Pulmonary artery endothelial cell (primary cell): ENCODE measurements at places on chromosomes 5 and 9. TPM values are rescaled to one million over a fixed set of nuclear protein-coding genes. Genes with fewer than 3 reads are reported as not detected.

ADAMTS2 gene
- total RNA-seq, result 0.04 TPM in 1 of 2 replicates, not detected in the other

GRCh38 chr9:83628540-83628939, 5.6 kb downstream of the IDNK start:
- no peak for DNase-seq

DNA sequence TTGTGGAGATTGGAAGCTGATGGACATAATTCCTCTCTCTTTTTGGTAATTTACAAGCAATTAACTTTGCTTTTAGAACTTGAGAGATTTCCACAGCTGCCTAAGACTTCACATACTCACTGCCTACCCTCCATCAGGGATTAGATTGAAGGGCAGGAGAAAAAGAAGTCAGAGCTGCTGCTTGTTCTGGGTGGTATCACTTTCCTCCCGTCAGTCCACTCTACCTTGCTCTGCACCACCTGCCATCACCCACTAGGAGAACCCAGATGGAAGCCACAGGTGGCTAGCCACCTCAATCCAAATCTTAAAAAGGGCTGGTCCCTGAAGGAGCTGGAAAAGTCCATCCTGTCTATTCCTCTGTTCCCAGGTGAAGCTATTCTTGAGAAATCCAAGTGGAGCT, 10.5 kb downstream of the IRF1 start:
- no peak for DNase-seq

PCDHGC5 gene
- total RNA-seq, result 0.33 and 0.53 TPM in 2 replicates

GRCh38 chr5:14143841-14144585, 871 bp downstream of the TRIO start:
- no peak for DNase-seq

SLCO4C1 gene
- total RNA-seq, result not detected in 2 replicates

GRCh38 chr5:154860123-154860522, 1.7 kb downstream of the CNOT8 start:
- DNase-seq, result no peak

GRCh38 chr5:148825716-148826052, 727 bp upstream of the ADRB2 start:
- no peak for DNase-seq

- no peak for DNase-seq
Measured at GRCh38 chr9:28289746-28290145, 716.5 kb upstream of the C9orf72 start.

NTNG2 gene
- total RNA-seq, result 0.20 and 0.92 TPM in 2 replicates

KLHL3 gene
- 14.9 and 20.0 TPM in 2 replicates for total RNA-seq

- DNase-seq, result no peak
Measured at GRCh38 chr5:139854029-139854605, 58.5 kb downstream of the PSD2 start.

KCNV2 gene
- not detected in 2 replicates for total RNA-seq

- peak; percentile 85 for DNase-seq
Measured at GRCh38 chr5:37738057-37738691, 101.7 kb downstream of the GDNF start.

CDX1 gene
- total RNA-seq, result not detected in 2 replicates

DNA sequence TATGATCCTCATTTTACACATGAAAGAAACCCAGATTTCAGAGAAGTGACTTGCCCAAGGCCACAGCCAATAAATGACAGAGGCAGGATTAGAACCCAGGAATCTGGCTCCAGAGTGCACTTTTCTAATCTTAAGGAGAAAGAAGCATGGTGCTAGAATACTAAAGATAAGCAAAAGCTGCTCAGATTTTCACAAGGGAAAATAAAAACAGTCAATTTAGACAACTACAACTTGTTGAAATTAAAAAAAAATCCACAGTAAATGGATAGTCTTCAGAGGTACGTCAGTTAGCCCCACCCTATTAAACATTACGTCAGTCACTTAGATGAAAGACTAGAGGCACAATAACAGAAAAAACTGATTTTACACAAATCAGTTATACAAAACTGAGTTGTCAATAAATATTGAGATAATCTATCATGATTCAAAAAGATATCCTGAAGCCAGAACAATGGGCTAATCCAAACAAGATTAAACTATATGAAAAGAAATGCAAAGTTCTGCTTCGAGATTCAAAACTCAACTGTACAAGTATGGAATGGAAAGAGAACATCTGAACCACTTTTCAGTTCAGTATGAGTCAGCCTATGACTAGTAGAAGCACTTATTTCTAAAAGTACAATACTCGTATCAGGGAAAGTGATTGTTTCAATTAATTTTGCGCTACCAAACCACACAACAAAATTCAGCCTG, 9.3 kb downstream of the TMEM245 start:
- no peak for DNase-seq

GRCh38 chr9:76646249-76646648, 118.0 kb upstream of the PCA3 start:
- no peak for DNase-seq

DNA sequence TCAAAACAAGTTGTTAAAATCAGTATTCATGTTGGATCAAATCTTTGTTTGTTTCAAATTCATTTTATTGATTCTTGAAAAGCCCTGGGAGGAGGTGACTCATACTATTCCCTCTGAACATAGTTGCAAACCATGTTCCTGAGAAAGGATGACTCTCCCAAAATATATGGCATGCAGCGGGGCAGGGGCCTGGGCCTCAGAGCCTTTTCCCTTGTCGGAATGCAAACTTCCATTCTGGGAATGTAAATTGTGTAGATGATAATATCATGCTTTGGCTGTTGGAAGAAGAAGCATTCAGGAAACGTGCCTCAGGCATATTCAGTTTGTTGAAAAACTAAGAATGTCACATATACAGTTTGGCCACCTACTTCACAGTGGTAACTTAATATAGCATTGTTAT, 242.0 kb downstream of the AUH start:
- DNase-seq, result no peak

TSSK1B gene
- not detected in 2 replicates for total RNA-seq

AHRR gene
- total RNA-seq, result 5.4 and 6.8 TPM in 2 replicates

ITK gene
- total RNA-seq, result not detected in 2 replicates

- no peak for DNase-seq
Measured at GRCh38 chr5:179824745-179825112, 4.0 kb downstream of the SQSTM1 start.

GRCh38 chr9:123372766-123373446, 16.9 kb downstream of the CRB2 start:
- DNase-seq, result no peak

PCDHGB5 gene
- total RNA-seq, result 8.7 and 12.3 TPM in 2 replicates

HSD17B3 gene
- not detected in 2 replicates for total RNA-seq

DNA sequence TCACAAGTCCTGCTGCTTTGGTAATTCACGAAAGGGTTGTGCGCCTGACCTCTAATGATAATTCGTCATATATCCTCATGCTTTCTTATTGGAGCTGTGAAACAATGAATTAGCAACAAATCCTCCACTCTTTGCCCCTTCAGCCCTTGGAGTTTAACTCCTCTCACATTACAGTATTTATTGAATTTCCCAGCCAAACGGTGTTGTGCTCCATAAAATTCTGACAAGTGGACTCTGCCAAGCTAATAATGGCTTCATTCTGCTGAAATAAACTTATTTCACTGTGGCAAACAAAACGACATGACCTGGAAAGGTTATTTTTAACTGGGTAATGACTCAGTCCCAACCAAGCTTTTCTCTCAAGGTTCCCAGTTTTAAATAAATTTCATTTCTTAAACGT, 984.4 kb upstream of the DMAC1 start:
- no peak for DNase-seq

- no peak for DNase-seq
Measured at GRCh38 chr9:7368410-7369292, 430.9 kb downstream of the DMAC1 start.

- DNase-seq, result no peak
Measured at GRCh38 chr5:13990896-13991295, 46.4 kb upstream of the DNAH5 start.

PHYHD1 gene
- 0.20 and 0.81 TPM in 2 replicates for total RNA-seq

DNA sequence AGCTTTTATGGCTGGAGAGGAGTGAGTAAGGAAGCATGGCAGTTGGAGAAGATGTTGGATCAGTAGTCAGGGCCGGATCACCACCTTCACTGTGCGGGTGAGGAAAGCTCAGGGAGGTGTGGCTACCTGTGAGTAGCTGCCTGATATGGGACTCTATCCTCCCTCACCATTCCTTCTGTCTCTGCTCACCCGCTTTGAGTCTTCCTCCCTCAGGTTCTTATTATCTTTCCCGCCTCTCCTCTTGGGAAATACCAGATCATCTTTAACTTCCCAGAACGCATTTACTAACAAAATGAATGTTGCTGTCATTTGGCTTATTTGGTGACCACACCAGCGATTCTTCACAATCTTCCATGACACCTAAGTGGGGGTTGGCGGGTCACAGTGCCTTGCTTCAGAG, 140.7 kb upstream of the GPR151 start:
- DNase-seq, result no peak

GRCh38 chr5:170745481-170746071, 37.9 kb upstream of the GABRP start:
- DNase-seq, result no peak

DNA sequence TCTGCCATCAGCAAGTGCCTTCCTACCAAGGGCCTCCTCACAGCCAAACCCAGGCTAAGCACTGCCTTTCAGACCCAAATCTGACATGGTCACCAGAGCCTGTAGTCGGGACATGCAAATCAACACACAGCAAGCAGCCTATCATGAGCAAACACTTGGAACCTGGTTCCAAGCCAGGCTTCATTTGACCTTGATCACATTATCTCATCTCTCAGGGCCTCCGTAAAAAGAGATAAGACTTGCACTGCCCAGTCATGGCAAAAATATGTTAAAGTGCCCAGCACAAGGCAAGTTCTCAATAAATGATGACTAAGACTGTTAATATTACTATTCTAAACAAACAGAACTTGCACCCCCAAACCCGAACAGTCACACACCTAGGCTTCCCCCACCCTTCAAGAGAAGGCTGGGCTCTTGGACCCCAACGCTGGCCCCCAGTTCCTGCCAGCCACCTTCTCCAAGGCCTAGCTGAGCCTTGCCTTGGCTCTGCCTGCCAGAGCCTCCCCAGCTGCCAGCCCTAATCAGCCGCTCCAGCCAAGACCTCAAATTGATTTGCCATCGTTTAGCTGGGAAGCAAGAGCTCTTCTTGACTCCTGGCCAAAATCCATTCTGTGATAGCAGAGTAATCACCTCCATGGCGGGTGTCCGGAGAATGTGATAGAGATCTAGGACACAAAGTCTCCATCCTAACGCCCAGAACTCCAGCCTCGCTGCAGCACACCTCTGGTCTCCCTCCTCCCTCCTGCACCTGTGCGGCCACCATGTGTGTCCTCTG, 18.7 kb downstream of the CPLX2 start:
- no peak for DNase-seq

AGPAT2 gene
- 48.9 and 49.9 TPM in 2 replicates for total RNA-seq

GRCh38 chr9:29282121-29282520, 1708.8 kb upstream of the C9orf72 start:
- no peak for DNase-seq

ANKRD34B gene
- total RNA-seq, result not detected in 2 replicates

DNA sequence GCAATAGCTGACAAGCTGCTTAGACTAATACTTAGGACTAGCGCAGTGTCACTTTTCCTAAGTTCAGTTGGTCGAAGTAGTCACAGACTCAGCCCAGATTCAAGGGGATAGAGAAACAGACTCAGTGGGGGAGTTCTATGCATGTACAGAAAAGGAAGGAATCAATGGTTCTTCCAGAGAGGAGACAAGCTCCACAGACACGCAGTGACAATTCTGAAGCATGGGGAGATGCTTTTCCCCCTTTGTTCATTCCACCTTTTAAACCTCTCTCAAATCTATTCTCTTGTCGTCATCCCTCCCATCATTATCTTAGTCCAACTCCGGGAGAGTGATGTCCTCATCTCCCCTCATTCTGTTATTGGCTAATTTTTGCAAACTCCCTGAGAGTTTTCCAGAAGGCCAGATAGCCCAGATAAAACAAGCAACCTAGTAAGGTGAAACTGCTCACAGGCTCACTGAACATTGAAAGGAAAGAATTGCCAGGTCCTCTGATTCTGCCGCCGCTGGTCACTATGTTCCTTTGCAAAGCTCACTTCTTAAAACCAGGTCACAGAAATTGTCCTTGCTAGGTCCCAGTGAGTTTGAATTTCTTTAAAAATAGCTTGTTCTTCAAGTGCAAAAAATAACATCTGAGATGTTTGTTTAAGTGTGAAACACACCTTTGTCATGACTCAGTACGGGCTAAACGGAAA, 13.4 kb upstream of the STRBP start:
- no peak for DNase-seq

GRCh38 chr5:153223376-153223775, 267.1 kb upstream of the GRIA1 start:
- DNase-seq, result no peak

DNA sequence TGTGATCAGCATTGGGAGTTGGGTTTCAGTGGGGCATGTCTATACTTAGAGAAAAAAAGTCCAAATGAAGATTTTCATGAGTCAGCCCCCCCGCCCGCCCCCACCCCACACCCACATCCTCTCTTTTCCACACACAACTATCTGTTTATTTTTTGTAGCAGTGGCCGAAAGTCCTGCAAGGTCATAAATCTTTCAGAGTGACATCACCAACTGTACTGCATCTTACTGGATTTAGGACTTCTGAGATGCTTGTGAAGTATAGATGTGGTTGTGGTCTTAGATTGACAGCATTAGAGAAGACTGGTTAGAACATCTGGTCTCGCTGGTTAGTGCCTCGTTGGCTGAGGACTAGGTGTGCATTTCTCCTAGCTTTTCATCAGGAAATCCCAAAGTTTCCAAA, 7.3 kb upstream of the ROPN1L start:
- DNase-seq, result no peak

DNA sequence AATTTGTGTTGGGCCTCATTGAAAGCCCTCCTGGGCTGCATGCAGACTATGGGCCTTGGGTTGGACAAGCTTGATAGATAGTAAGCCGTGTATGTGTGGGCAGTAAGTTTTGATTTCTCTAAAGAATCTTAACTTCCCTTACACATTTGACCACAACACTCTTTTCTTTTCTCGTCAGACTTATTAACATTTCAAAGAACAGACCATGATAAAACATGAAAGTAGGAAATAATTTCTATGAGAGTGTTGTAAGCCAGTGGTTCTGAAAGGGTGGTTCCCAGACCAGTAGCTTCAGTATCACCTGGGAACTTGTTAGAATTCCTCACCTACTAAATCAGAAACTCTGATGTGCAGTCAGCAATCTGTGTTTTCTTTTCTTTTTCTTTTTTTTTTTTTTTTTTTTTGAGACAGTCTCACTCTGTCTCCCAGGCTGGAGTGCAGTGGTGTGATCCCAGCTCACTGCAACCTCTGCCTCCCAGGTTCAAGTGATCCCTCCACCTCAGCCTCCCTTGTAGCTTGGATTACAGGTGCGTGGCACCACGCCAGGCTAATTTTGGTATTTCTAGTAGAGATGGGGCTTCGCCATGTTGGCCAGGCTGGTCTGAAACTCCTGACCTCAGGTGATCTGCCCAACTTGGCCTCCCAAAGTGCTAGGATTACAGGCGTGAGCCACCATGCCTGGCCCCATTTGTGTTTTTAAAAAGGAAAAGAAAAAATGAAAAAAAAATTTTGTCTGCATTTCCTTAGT, 20.0 kb upstream of the GCNT1 start:
- no peak for DNase-seq

- no peak for DNase-seq
Measured at GRCh38 chr5:178323961-178324360, 91.4 kb upstream of the PHYKPL start.

NOXA1 gene
- 0.11 and 0.66 TPM in 2 replicates for total RNA-seq

- no peak for DNase-seq
Measured at GRCh38 chr5:135242866-135243555, 156.0 kb downstream of the MACROH2A1 start.

GM2A gene
- total RNA-seq, result 15.6 and 18.5 TPM in 2 replicates

PCDHA12 gene
- 0.07 TPM in 1 of 2 replicates, not detected in the other for total RNA-seq
